Activated CD4-positive, alpha-beta T cell treated with anti-CD3 and anti-CD28 coated beads, Interleukin-2, amount 10 ng/mL, durations not matched to agents 7 days and 5 days (primary cell): ENCODE measurements at places on chromosomes 2 and 18.

GRCh38 chr2:49167131-49167530 lies 12.8 kb upstream of the FSHR start:
- DNase-seq: no peak

DNA sequence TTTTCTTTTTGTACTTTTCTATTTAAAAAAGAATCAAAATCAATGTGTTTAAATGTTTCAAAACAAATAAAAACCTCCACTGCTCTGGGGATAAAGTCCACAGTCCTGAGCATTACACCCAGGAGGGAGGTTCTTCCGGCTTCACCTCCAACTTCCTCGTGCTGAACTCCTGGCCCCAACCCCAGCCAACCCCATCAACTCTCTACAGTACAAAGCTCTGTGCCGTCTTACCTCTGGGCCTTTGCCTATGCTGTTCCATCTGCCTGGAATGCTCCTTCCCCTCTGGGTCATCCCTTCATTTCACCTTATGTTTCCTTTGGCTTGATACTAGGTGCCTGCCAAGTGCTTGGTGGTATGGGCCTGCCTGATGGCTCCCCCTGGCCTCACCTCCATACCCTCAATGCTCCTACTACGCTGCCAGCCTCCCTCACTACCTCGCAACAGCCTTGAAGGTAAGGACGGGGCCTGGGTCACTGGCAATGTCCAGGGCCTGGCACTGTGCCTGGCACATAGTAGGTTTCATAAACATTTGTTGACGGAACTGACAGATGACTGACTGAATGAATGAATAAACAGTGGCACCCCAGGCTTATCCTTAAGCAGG lies 28.8 kb downstream of the SDC1 start:
- no peak for DNase-seq

- peak; percentile 84 for DNase-seq
These were observed 49.9 kb downstream of the MTCL1 start for GRCh38 chr18:8754995-8755960.

DNA sequence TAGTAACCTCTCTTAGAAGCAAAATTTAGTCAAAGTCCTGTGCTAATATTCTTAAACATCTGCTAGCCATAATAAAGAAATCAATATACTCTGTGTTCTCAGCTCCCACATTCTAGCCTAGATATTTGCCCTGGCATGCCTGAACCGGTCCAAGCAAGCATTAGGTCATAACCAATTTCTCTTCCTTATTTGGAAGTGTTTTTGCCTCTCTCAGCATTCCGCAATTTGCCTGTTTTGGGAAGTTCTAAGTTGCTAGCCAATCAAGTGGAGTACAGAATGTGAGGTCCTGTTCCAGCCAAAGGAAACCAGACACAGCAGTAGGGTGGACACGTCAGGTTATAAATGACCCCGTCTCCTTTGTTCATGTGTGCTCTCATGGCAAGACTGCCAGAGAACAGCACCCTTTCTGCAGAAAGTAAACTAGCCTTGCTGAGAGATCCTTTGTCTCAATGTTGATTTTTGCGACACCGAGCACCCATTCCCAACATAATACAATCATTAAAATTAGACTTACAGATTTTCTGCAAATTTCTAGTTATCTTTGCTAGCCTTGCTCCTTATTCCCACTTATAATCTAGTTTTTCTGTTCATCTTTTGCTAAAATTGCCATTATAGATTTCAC lies 13.0 kb upstream of the SULT1C4 start:
- DNase-seq: no peak

DNA sequence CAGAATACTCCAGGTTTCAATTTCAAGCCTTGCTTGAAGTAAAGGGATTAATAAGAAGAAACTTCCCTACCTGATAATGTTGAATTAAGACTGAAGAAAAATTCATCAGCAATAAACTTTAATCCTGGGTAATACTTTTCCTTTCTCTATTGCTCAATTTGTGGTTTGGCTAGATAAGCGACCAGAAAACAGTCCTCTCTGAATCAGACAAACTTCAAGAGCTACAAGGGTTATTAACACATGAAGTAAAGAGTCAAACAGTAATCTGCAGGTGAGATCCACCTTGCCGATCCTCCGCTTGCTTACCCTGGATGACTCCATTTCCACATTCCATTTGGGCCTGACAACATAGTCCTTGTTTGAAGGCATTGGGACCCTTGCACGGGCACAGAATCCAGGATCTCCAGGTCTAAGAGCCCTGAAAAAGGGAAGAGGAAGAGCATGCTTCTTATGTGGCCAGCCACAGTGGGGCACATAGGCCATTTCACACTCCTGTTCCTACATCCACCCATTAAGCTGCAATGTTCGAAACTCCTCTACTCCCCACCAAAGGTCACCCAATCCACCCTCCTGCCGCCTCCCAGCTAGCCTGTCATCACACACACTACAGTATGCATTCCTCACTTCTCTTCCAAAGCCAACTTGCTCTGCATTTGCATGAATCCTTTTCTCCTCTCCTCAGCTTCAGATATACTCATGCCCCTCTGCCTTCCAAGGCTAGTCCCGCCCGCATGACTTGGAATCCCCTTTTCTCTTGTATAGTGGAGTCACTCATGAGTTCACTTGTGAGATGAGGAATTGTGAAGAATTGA lies 39.8 kb downstream of the IWS1 start:
- DNase-seq: no peak

DNA sequence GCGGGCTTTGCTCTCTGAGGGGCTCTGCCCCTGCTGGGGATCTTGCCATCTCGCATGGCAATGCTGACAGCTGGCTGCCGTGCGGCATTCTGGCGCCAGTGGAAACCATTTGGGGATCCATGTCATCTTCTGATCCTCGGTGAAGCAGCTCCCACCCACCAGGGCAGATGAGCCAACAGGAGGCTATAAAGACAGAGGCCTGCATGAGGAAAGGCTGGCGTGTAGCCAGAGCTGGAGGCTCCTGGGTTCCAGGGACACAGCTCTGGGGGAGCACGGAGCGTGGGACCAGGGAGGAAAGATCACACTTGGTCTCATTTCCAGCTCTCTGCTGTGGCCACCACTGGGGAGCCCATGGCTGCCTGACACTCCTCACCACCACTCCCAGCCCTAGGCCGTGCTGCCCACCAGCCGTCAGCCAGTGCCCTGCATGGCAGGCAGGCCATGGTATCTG lies 145.8 kb downstream of the ZFP36L2 start:
- DNase-seq: no peak

DNA sequence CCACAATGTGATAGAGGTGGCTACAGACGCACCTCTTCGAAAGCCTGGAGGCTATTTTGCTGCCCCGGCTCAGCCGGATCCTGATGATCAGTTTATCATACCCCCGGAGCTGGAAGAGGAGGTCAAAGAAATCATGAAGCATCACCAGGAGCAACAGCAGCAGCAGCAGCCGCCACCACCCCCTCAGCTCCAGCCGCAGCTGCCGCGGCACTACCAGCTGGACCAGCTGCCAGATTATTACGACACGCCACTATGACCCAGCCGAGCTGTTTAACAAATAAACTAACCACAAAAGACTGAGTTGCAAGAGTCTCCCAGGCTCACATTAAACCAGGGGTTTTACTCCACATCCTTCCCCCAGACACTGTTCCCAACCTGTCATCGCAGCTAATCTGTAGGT lies 263.8 kb downstream of the PHLPP1 start:
- DNase-seq: no peak

DNA sequence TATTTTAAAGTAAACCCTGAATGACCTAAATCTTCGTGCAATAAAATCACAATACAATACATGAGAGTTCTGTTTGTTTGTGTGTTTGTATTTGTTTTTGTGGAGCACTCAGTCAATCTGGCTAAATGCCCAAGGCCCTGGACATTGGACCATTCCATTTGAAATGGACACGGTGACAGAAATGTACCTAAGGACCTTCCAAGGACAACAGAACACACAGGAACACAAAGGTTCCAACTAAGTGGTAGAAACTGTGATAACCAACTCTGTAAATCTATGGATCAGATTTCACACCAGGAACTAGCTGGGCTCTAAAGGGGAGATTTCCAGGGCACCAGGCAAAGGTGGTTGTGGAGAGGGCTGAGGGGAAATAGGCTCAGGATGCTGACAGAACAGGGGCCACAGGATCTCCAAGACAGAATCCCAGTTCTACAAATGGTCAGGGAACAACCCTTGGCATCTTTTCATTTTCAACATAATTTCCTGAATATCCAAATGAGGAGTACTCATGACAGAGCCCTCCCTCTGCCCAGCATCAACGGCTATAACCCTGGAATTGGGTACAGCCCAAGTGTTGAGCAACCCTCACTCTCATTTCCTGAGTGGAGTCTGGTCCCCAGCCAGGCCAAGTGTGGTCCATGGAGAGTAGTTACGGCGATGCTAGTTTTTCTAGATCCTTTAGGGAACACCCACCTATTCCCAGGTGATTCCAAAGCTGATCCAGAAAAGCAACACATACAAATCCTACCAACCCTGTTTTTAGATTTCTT lies 78.4 kb downstream of the NCKAP5 start:
- no peak for DNase-seq

DNA sequence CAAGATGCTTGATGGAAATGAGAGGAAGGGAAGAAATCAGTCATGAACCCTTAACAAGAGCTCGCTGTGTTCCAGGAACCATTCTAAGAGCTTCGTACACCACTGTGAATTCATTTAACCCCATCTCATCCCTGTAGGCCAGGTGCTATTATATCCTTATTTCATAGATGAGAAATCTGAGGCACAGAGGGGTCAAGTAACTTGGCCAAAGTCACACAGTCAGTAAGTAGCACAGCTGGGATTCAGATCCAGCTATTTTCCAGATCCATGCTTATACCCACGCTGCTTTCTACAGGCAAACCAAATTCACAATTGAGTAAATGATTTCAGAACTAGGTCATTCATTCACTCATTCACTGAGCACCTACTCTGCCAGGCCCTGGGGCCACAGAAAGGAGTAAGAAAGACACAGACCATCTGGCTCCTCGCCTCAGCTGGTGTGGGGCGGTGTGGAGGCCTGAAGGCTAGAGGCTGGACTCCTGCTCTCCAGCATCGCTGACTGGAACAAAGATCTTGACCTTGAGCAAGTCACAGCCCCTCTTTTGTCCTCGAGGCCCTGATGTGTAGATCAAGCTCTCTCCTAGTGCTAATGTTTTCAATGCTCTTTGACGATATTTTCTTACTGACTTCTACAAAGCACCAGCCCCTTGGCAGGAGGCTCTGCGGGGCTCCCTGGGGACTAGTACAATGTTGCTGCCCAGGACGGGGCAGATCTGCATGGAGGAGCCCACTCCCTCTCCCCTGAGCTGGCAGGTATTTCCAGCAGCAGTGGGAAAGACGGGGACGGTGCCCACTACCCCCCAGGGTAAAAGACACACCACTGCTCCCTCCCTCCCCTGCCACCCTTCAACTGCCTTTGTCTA lies 26.5 kb downstream of the STEAP3 start:
- DNase-seq: no peak

DNA sequence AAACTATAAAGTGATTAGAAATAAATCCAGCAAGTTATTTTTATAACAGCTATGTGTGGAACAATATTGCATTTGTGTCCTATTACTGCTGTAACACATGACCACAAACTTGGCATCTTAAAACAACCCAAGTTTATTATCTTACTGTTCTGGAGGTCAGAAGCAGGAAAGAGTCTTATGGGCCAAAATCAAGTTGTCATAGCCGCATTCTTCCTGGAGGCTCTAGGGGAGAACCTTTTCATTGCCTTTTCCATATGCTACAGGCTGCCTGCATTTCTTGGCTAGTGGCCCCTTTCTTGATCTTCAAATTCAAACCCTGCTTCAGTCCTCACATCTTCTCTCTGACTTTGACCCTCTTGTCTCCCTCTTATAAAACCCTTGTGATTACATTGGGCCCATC lies 27.0 kb upstream of the HNRNPLL start:
- no peak for DNase-seq

DNA sequence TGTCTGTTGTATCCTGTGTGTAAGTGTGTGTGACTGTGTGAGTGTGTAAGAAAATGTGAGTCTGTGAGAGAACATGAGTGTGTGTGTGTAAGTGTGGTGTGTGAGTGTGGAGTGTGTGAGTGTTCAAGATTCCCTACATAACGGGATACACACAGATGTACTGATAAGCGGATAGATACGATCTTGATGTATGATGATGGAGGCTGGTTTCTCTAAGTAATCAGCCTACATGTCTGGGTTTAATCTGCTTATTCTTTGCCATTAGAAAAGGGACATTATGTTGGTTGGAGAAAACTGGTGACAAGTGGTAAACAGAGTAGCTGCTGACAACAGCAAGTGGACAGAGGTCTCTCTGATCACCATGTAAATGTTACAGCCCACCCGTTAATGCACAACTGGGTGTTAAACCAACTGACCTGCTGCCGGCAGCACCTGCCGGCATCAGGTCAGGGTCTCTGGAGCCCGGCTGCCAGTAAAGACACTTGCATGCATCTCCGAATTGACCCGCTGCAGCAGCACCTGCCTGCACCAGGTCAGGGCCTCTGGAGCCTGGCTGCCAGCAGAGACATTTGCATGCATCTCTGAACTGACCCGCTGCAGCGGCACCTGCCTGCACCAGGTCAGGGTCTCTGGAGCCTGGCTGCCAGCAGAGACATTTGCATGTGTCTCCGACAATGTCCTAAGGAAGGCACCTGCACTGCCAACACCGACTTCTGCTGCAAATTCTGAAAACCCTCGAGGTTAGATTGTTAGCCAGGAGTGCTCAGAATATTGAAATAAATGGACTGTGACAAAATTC lies 87.5 kb downstream of the MBP start:
- no peak for DNase-seq

GRCh38 chr18:23587220-23587642 lies 925 bp upstream of the NPC1 start:
- DNase-seq: no peak

DNA sequence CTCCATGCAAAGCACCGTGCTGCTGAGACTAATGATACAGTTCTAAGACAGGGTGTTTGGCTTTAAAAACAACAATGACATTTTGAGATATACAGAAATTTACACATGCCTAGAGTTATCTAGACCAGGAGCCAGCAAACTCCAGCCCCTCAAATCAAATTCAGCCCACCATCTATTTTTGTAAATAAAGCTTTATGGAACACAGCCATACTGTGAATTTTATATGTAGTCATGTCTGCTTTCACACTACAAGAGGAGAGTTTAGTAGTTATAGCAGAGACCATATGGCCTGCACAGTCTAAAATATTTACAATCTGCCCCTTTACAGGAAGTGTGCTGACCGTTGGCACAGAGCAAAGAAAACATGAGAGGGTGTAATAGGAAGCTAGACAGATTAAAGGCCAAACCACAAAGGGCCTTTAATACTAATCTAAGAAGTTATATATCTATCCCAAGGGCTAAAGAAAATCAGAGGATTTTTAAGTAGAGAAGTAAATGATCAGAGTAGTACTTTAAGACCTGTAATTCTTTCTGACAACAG lies 39.4 kb downstream of the NBAS start:
- DNase-seq: no peak

DNA sequence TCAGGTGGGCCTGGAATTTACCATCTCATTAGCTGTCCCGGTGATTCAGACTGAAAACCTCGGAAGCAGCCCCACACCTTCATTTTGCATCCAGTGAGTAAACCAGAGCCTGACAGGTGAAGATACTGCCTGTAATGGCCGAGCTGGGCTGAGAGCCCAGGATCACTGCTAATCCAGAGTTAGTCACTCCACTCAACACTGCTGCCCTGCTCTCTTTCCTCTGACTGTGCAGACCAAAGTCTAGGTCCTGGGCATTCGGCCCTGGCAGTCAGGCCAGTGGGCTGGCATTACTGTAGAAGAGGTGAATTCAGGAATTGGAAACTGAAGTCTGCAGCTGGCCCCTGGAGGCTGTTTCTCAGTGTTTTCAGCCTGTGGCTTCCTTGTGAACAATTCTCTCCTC lies 44.3 kb downstream of the TMEM17 start:
- no peak for DNase-seq

GRCh38 chr2:1886405-1886992 lies 142.2 kb upstream of the PXDN start:
- peak; percentile 56 for DNase-seq
